ENCODE measurements at places on chromosomes 6 and 20. TPM values are rescaled to one million over a fixed set of nuclear protein-coding genes. Genes with fewer than 3 reads are reported as not detected.

DNA sequence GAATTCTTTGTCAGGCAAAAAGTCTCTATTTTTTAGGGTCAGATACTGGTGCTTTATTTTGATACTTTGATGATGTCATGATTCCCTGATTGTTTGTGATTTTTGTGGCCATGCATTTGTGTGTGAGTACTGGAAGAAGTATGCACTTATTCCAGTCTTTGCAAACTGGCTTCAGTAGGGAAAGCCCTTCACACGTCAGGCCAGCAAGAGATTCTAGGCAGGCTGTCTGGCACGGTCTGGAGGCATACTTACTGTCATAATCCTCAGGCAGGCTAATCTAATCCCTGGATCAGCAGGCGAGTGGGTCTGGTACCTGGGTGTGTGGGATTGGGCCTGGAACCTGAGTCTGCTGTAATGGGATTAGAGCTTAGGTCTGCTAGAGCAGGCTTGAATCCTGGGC is 391.8 kb upstream of the MMS22L start:
- no peak for DNase-seq

- peak; percentile 59 for DNase-seq
These were observed 43.7 kb downstream of the CBLN4 start for GRCh38 chr20:55961376-55962330.

- DNase-seq = no peak
These were observed 30.2 kb upstream of the NHSL1 start for GRCh38 chr6:138529478-138529877.

DNA sequence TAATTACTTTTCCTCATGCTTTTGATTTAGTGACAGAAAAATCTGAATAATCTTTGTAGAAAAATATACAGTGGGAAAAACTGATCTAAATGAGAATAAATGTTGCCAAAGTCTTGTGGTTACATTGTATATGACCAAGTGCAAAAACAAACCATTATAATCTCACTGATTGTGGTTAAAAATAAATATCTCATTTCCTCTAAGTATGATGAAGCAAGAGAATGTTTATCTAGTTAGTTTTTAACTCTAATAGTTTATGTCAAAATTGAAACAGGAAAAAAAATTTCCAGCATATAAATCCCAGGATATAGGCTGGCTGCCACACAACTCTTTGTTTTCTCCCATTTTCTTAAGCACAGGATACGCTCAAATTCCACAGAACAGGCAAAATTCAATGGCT is 392.7 kb upstream of the ID4 start:
- DNase-seq = no peak

GRCh38 chr6:129104560-129104959 is 221.6 kb downstream of the LAMA2 start:
- DNase-seq = no peak

The NOP56 gene
- 127 TPM for total RNA-seq

The SYTL3 gene
- total RNA-seq = 2.9 TPM

- DNase-seq = no peak
These were observed 166.5 kb upstream of the SNX9 start for GRCh38 chr6:157656437-157656997.

The AVP gene
- not detected for total RNA-seq

- DNase-seq = no peak
These were observed 28.3 kb downstream of the RIN2 start for GRCh38 chr20:19786311-19786710.

- DNase-seq = no peak
These were observed 452.3 kb downstream of the HTR1B start for GRCh38 chr6:77010931-77011542.

- DNase-seq = no peak
These were observed 2.0 kb downstream of the ZNF318 start for GRCh38 chr6:43367245-43367984.

DNA sequence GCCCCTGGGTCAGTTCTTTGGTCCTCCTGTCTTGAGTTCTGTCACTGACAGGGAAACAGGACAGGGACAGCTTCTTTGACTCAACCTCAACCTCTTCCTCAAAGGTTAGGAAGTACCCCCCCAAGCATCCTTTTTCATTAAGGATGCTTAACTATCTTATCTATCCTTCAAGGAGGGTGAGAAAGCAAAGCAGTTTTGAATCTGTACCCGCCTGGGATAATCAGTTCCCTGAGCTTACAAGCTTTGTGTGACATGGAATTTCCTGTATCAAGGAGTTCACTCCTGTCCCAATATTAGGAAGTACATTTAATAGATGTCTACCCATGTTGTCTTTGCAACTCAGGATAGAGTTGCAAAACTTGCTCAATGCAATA is 31.1 kb upstream of the PIM1 start:
- DNase-seq = no peak

The SEMG1 gene
- not detected for total RNA-seq

DNA sequence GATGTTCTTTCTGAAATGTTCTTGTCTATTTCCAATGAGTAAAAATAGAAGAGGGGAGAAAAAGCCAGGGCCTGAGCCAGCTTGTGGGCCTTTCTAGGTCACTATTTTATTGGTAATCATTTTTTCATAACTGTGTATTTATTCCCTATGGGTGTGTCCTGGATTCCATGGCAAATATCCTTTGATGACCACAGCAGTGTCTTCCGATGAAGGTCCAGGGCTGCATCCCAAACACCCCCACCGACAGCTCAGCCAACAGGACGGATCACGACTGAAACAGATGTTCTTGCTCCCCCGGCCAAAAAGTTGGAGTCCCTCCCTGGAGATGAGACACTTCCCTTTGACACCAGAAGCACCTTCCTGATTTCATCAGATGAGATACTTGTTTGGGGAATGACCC is 105.4 kb upstream of the PLEKHG1 start:
- DNase-seq = peak; percentile 52

DNA sequence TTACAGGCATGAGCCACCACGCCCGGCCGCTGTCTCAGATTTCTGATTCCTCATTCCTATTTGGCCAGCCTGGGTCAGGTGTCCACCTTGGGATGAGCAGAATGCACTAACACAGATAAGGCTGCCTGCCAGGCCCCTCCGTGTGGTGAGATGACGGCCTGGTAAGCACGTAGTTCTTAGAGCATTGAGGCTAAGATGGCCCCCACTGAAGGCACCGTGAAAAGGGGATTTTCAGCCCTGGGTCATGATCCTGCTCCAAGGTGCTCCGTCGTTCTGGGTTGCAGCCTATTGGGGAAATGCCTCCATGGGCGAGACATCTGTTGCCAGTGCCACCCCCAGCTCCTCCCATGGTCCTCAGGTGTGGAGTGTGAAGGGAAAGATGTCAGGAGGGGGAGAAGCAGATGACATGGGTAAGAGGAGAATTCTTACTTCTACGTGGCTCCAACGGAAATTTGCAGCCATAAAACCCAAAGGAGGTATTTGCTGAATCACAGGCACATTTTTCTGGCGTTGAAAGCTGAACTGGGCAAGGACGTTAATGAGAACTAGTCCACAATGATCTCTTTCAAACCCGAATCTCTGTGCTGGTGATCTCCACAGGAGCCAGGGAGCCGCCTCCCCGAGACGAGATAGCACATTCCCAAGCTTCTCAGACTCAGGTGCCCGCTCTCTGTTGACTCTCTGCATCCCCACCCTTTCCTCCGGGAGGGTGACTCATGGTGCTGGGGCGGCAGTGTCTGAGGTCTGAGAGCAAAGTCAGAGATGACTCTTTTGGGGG is 34.0 kb upstream of the BMP6 start:
- no peak for DNase-seq

The MKKS gene
- total RNA-seq = 15.9 TPM

The CLDN20 gene
- not detected for total RNA-seq

- no peak for DNase-seq
These were observed 5.7 kb downstream of the BCL2L1 start for GRCh38 chr20:31716818-31717477.

- DNase-seq = no peak
These were observed 10.2 kb downstream of the CHMP4B start for GRCh38 chr20:33821270-33821836.

GRCh38 chr20:417801-418342 is 9.8 kb downstream of the RBCK1 start:
- no peak for DNase-seq

DNA sequence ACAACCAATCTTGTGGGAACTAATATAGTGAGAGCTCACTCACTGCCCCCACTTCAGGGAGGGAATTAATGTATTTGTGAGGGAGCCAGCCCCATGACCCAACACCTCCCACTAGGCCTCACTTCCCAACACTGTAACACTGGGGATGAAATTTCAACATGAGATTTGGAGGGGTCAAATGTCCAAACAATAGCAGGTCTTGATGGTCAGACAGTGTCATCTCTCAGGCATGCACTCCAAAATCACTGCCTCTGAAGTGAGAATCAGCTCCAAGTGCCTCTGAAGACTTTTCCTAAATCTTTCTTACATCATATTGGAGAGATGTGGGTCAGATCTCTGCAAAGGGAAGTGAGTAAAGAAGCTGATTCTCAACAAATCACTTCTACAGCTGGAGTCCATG is 13.8 kb upstream of the SAYSD1 start:
- no peak for DNase-seq

The VNN1 gene
- total RNA-seq = 0.64 TPM

GRCh38 chr20:23823111-23823510 is 3.4 kb downstream of the CST2 start:
- no peak for DNase-seq

DNA sequence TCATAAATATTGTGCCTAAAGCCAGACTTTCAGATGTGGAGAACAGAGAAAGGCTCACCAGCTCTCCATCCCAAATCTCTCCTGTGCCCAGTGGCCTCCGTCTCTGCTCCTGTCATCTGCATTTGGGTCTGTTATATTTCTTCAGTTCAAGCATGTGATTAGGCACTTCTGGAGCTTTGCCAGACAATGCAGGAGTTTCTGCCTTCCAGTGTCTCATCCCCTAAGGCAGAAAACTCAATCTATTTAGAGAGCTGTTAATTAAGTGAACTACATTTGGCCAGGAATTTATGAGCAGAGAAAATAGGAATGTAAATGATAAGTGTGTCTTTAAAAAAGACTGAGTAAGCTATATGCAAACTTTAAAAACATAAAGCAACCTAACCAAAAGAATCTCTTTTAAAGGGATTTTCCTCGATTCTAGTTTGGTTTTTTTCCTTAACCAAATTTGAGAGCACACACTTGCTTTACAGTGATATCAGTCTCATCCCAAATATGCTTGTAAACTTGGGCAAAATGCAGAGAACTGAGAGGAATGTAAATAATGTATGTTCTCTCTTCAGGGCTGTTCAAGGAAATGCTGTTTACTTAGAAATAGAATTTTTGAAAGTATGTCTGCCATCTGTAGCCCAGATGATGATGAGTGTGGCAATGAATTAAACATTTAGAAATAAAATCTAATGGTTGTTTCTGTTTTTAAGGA is 113.9 kb downstream of the ELOVL4 start:
- no peak for DNase-seq

The LCA5 gene
- 8.5 TPM for total RNA-seq

DNA sequence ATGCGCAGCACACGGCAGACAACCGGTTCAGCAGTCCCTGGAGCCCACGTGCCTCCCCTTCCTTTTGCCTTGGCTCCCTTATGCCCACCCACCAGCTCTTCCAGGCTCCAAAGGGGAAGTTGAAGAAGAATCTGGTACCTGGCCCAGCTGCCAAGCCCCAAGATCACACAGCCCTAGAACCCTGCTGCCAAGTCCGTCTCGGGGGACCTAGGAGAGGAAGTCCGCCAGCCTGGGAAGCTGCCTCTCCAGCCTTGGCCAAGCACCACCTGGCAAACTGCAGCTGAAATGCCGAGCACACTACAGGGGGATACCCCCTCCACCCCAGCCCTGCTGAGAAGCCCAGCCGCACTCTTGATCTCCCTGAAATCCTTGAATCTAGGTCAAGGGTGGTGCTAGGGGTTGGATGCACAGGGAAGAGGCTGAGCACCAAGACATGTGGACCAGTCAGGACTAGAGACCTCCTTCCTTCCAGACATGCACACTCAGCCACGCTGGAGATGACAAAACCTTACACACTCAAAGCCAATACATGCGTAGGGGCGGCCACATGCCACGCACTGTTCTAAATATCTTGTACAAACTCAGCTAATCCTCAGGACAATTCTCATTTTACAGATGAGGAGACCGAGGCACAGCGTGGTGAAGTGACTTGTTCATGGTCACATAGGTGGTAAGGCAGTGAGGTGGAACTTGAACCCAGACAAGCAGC is 124.1 kb downstream of the PREX1 start:
- no peak for DNase-seq

The DEFB124 gene
- total RNA-seq = not detected

- DNase-seq = no peak
These were observed 2.5 kb upstream of the CASS4 start for GRCh38 chr20:56409521-56409920.

GRCh38 chr6:128168244-128168643 is 267.4 kb upstream of the THEMIS start:
- DNase-seq = no peak

The NRN1 gene
- total RNA-seq = 5.8 TPM

The SNAP25 gene
- 19.6 TPM for total RNA-seq

The TMEM200A gene
- total RNA-seq = 21.2 TPM

The PLCB1 gene
- total RNA-seq = 13.5 TPM

DNA sequence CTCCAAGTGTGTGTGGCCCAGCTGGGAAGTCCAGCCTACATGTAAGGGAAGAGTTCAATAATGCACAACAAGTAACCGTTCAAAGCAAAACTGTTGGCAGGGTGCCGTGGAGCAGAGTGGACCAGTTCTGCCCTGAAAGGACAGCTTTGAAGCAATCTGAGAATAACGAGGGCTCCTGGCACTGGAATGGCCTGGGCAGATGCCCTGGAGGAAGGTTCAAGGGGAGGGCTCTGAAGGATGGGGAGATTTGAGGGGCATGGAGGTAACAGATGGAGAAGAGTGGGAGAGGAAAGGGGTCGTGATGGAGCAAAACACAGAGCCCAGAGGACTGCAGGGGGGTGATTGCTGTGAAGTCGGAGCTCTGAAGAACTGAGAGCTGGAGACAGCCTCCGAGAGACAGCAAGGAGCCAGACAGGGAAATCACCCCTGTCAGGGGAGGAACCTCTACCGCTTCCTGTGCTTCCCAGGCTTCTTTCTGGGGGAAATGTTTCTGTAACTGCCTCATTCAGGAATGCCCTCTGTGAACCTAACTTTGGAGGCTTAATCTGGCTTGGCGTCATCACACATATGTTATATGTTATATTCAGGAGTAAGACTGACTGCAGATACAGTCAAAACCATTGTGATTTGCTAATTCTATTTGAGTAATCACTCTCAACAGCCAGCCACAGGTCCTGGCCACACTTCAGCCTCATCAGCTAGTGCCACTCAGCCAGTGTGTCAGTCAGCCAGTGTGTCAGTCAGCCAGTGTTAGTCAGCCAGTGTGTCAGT is 41.2 kb downstream of the ZC3H12D start:
- DNase-seq = no peak

DNA sequence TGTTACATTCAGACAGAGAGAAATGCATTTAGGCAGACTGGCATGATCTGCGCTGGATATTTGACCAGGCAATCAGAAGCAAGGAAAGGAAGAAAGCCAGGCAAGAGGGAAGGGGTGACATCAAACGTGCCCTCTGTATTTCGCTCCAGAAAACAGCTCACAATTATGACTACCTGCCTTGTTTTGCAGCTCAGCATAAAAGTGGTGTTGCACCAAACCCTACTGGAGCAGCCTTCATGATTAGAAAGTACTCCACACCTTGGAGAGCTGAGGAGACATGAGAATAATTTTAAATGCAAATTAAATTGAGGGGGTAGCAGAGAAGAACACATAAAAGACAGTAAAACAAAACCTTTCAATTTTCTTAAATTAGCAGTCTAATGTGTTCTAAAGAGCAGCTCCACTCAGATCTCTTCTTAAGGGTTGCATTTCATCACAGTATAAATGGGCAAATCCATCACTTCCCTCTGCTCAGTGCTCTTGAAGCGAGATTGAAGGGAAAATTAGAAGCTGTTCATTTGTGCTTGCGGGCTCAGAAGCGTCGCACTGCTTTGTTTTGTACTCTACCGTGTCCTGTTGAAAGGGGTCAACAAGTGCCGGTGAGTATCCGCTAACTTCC is at the start of gene PHACTR1:
Gene PHACTR1, plus strand, starts transcription at position 470 of the 619 bp plus-strand sequence.
- DNase-seq = no peak

The CYP21A2 gene
- not detected for total RNA-seq

The SLC26A8 gene
- total RNA-seq = not detected

Data from uterus (tissue), 4 donors.